ENCODE measurements at places on chromosomes 5 and 9.

- peak; percentile 36 for DNase-seq
Observed at GRCh38 chr5:11904265-11904906, at the start of gene CTNND2. CTNND2 (minus strand) TSS chr5:11904446; CDS start chr5:11903853, 593 bp downstream.

DNA sequence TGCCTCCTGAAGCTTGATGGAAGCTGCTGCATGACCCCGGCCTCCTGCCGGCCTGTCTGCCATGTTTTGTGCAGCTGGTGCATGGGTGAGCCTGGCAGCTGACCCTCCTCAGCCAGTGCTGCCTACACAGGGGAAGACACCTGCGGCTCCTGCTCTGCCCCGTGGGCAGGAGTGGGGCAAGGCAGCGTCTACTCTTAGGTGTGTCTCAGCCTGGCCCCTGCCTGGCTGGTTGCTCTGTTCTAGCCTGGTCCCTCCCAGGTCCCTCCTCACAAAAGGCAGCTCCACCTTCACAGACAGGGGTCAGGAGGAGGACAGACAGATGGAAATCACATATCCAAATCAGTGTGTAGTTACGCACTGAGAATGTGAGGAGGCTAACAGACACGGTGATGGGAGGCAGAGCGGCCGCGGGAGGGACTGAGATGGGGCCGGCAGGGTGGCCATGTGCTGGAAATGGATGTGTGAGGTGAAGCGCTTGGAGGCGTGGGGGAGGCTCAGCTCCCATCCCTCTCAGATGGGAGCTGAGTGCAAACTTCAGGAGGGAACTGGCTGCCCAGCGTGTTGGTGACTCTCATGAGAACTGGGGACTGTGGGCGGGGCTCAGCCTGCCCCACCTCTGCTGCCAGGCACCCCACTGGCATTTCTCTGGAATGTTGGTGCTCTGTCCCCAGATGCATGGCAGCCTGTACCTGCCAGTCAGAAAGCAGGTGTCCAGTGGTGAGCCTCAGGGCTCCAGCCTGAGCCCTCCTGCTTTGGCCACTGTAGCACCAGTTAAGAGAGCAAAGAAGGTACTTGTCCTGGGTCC is 43.4 kb downstream of the PPARGC1B start:
- no peak for DNase-seq

DNA sequence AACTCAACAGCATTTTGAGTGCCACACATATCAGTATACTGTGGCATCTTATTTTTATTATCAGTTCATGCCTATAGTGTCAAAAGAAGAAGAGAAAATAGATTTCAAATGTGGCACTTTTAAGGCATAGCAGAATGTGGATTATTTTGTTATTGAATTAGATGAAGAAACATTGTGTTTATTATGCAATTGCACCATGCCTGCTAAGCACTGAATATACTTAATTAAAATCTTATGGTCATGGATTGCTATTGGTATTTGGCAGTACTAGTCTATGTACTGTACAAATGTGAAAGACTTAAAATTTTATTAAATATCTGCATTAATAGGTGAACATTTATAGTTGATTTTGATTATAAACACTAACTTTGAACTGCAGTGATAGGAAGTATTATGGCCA is 128.8 kb downstream of the FER start:
- DNase-seq: no peak

DNA sequence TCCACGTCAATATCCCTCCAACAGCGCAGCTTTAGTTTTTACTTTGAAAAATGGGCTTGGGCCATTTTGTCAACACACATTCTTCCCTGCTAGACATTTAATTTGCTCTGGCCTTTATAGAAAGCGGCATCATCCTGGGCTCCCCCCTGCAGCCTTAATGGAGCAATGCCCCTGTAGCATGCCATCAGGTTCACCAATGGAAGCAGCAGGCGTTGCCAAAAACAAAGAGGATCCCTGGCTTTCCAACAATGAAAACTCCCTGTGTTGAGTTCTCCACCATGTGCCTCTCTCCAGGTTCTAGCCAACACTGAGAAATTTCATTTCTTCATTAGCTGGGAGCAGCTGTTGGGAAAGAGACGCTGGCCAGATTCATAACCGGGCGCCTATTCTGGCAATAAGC is 139.5 kb downstream of the ZNF622 start:
- no peak for DNase-seq

DNA sequence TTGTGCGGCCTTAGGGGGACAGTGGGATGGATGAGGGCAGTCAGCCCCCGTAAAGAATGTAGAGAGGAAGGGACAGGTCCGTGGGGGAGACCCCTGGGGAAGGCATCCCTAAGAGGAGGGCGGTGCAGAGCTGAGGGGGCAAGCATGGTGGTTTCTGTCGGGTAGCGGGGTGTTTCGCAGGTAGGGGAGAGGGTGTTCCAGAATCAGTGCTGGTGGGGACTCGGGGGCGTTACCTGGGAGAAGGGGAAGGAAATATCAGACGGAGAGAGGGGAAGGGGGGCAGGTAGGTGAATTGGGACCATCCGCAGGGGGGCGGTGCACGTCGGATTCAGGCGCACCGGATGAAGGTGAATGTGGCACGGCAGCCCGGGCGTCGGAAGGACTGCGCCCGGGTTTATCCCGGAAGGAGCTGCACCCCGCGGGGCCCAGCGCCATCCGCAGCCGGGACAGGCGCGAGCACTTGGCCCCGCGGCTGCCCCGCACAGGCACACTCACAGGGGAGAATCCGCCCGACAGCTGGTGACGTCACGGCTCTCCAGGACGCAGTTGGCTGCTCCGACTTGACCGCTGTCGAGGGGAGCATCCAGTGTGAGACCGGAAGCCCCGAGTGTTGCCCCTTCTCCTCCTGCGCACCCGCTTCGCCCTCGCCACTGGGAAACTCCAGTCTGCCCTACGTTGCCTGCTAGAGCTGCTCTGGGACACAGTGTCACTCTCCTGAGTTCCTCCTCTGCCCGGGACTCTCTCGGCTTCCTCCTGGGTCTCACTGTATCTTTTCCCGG is 1.3 kb downstream of the CD72 start:
- no peak for DNase-seq

- no peak for DNase-seq
Observed at GRCh38 chr5:136040746-136041415, 12.1 kb downstream of the TGFBI start.

DNA sequence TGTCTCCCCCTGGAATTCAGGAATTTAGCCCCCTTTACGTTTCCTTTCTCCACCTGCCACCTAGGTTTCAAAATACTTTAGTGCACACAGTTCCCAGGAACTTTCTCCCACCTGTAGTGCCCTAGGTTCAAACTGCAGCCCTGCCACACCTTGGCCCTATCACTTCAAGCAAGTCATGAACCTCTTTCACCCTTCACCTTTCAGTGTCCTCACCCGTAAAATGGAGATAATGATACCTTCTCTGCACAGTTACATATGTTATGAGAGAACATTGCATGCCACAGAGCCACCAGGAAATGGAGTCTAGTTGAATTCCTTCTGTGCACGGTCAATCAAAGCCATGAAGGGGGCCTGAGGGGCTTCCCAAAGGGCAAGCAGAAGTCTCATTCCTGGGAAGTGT is 9.8 kb upstream of the EEIG1 start:
- DNase-seq: no peak

GRCh38 chr5:76718381-76718832 is 2.5 kb downstream of the F2R start:
- DNase-seq: no peak

DNA sequence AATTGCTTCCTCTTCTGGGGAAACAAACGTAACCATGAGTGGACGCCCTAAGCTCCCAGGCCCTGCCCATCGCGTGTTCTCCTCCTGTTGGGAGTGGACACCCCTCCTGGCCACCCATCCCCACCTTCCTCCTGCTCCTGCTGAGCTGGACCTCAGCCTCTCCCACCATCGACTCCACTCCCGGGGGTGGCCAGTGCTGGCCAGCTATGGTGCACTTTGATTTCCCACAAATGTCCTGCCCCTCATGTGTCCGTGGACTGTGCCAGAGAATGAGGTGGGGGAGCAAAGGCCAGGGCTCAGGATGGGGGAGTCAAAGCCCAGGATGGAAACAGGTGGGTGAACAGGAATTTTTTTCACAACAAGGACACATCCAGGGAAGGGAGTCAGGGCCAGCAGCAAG is 62.8 kb downstream of the MED10 start:
- no peak for DNase-seq

DNA sequence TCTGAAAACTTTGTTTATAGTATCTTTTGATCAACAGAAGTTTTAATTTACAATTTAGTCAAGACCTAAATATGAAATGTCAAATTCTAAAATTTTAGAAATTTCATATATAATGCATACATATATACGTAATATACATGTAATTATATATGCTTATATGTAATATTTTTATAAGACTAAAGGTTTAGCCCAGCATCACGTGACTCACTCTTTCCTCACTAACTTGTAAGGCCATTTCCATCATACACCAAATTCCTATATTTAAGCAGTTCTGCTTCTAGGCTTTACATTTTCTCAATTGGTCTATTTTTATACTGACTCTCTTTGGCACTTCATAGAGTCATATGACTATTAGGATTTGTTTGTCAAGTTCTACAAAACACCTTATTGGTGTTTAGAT is 56.4 kb downstream of the CFAP95 start:
- DNase-seq: no peak

- no peak for DNase-seq
Observed at GRCh38 chr9:1978941-1979340, 36.2 kb upstream of the SMARCA2 start.

- DNase-seq: no peak
Observed at GRCh38 chr5:581266-581665, 30.9 kb upstream of the CEP72 start.

All from NCI-H1417 treated with DMSO at 0.1 percent for 48 hours (cell line).